ENCODE measurements at places on chromosomes 3 and 15.

DNA sequence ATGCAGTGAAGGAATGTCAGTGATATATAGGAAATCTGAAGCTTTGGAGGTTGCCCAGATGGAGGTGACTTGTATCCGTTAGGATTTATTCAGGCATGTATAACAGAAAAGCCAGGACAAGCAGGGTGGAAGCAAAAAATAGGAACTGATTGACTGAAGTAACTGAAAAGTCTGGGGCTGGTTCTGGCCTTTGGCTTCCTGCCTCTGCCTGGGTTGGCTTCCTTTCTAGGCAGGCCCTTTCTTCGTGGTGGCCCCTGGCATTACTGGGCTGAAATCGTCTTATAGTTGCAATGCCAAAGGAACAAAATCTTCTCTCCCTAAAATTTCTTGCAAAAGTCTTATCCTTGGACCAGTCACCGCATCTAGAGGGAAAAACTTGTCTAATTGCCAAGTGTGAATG lies 386.1 kb downstream of the PTPRG start:
- no peak for DNase-seq

GRCh38 chr3:170128259-170128976 lies 53.1 kb downstream of the PHC3 start:
- no peak for DNase-seq

GRCh38 chr3:189344996-189345395 lies 173.2 kb downstream of the TPRG1 start:
- DNase-seq: no peak

DNA sequence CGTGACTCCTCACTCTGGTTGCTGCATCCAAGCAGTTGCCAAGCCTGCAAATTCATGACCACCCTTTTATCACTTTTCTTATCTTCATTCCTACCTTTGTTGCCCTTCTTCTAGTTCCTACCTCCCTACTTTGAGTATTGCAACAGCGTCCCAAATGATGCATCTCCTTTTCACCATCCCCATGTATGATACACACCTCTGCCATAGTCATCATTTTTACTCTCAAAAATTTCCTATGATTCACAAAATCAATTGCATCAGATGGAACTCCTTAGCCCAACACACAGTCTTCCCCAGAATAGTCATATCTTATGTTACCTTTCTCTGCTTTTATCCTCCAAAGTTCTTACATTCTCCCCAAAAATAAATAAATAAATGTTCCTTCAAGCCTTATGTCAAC lies 262.6 kb downstream of the TBL1XR1 start:
- DNase-seq: no peak

Measured in spleen (tissue), 13 donors.